ENCODE measurements at places on chromosomes 1 and 21.

DNA sequence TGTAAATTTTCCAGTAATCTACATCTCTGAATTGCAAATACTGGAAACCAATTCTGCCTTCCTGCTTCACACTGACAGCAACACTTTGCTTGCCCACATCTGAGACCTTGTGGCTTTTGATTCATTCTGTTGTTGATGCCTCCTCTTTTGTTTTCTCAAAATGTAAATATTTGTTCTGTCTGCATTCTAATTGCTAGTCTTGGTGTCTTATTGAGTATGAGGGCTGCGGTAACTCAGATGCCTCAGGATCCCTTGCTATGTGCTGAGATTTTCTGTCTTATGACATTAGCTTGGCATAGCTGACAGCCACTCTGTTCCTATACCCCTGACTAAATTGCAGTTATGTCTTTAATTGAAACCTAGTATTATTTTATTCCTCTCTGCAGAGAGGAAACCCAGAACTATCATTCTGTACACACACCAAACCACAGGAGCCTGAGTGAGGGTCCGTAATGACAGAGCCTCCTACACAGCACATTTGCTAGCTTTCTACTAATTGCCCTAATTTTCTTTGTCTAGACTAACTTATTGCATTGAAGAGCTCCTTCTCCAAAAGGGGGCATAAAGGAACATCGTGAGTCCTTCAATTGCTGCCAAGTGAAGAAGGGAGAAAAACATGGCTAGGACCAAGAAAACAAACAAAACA is 72.1 kb downstream of the GREM2 start:
- DNase-seq: no peak

DNA sequence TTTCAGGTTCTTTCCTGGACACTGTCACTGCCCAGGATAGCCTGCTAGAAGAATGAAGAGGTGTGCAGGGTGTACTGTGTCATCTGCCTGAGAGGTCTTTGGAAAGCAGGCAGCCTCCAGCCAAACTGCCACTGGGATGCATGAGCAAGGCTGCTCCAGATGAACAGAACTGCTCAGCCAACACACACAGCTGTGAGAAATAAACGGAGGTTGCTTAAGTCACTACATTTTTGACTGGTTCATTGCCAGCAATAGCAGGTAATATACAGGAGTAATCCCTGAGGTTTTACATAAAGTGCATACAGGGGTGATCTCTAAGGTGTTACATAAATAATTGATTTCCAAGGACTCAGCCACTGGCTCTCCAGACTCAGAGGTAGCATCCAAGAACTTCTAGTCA is 516.9 kb downstream of the BRINP3 start:
- DNase-seq: no peak

GRCh38 chr1:151509350-151510019 is 1.7 kb upstream of the CGN start:
- DNase-seq: no peak

- no peak for DNase-seq
These were observed 3.7 kb downstream of the PGBD5 start for GRCh38 chr1:230422221-230422981.

DNA sequence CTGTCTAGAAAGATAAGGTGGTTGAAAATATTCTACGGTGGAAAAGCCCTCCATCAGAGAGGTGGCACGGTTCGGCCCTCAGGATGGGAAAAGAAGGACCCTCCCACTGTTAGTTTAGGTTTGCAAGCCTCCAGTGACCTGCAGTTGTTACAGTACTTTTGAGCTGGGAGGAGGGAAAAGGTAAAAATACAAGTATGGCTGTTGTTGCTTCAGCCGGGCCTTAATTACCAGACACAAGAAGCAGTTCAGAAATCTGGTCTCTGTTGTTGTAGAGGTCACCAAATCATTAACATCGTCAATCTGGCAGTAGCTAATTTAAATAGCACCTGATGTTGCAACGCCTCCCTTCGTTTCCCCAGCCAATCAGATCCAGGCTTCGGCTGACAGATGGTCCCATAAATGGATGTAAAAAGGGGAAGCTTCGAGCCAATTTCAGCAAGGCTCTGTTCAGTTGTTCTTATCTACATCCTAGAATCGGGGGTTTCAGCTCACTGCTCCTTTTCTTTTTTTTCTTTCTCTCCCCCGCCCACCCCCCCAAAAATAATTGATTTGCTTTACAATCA is at the start of gene ELAVL4:
TSS of gene ELAVL4 (plus strand) at position 424 of the 563 bp plus-strand sequence. CDS start 270 bp downstream, outside the sequence.
- DNase-seq: no peak

- DNase-seq: no peak
These were observed 206.6 kb downstream of the URB2 start for GRCh38 chr1:229832695-229833094.

GRCh38 chr1:212621949-212622305 is 13.4 kb downstream of the ATF3 start:
- DNase-seq: no peak

Data from stimulated activated CD4-positive, alpha-beta T cell treated with anti-CD3 and anti-CD28 coated beads, Interleukin-1b, Interleukin-23, amount 100 ng/mL, for 1 hour (primary cell).